ENCODE measurements at places on chromosomes 6 and 20.

- no peak for DNase-seq
Observed at GRCh38 chr6:135537741-135538301, 40.3 kb upstream of the AHI1 start.

DNA sequence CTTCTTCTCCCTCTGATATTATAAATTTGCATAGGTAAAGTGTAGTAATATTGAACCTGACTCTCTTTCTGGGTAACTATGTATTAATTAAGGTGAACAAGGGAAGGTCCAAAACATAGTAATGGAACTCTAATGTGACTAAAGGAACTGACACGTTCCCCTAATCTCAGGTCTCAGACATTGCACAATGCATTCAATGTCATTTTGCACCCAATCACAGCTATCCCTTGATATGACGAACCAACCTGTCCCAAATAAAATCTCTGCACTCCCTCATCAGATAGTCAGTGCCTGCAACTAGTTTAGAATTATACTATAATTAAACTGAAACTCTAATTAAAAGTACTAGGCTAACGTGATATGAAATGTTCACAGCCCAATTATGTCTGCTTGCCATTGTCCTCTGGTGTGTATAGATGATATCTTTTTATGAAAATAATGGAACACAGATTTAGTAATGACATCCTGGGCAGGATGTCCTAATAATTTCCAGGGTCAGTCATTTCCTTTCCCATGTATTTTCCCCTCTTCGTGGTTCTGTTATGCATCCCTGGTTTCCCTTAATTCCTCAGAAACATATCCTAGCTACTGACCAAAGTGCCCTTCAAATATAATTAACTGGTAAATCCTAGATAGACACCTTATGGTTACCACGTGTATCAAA lies 36.8 kb downstream of the PTPRK start:
- DNase-seq: no peak

GRCh38 chr6:52306972-52307870 lies 22.7 kb upstream of the MCM3 start:
- no peak for DNase-seq

GRCh38 chr6:116066789-116067188 lies 6.1 kb upstream of the FRK start:
- DNase-seq: no peak

DNA sequence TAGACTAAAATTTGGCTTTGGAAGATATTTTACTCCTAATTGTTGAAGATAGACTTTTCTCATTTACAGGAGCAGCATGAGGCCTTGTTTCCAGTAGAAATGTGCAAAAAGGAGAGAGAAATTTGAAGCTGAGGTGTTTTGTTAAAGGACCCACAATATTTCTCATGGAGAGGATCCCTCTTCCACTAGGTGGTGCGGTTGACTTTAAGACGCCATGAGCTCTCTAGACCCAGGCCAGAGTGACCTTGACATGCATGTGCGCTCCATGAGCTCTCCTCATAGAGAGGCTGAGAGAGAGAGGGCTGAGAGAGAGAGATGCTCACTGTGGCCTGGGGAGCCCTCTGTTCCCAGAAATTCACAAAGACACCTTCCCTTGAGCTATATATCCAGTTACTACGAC lies 861.2 kb upstream of the EYS start:
- DNase-seq: no peak

GRCh38 chr20:47188540-47188939 lies 168.0 kb downstream of the ZMYND8 start:
- no peak for DNase-seq

GRCh38 chr6:28747083-28747630 lies 176.6 kb downstream of the TRIM27 start:
- DNase-seq: no peak

- no peak for DNase-seq
Observed at GRCh38 chr6:55981660-55982059, 106.3 kb upstream of the BMP5 start.

- no peak for DNase-seq
Observed at GRCh38 chr6:7219310-7219709, 93.7 kb downstream of the SSR1 start.

- no peak for DNase-seq
Observed at GRCh38 chr20:60139663-60140446, 181.6 kb downstream of the CDH26 start.

DNA sequence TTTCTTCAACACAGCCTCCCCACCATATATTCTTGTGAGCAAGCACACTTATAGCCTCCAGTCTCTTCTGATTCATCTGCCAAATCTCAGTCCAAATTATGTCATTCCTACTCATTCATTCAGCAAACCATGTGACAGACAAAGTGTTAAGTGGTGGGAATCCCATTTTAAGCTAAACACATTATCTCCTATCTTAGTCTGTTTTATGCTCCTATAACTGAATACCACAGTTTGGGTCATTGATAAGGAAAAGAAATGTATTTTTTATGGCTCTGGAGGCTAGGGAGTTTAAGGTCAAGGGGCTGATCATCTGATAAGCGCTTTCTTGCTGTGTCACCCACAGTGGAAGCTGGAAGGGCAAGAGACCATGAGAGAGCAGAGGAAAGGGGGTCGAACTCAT lies 23.9 kb upstream of the SMIM13 start:
- DNase-seq: no peak

GRCh38 chr6:2450546-2450945 lies 205.1 kb upstream of the GMDS start:
- DNase-seq: no peak

- DNase-seq: no peak
Observed at GRCh38 chr6:128495536-128496333, 24.7 kb downstream of the PTPRK start.

GRCh38 chr6:83615025-83615999 lies 93.6 kb downstream of the SNAP91 start:
- no peak for DNase-seq

DNA sequence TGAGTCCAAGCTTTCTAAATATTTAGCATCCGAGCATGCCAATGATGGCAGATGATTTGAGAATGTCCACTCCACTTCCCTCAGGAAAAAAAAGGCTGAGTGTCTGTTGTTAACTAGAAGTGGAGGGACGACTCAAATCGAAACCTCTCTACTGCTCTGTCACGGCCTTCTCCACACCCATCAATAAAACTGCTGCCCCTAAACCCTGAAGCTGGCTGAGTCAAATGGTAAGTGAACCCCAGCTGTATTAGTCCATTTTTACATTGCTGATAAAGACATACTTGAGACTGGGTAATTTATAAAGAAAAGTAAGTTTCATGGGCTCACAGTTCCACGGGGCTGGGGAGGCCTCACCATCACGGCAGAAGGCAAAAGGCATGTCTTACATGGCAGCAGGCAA lies 707.0 kb downstream of the QKI start:
- DNase-seq: no peak

DNA sequence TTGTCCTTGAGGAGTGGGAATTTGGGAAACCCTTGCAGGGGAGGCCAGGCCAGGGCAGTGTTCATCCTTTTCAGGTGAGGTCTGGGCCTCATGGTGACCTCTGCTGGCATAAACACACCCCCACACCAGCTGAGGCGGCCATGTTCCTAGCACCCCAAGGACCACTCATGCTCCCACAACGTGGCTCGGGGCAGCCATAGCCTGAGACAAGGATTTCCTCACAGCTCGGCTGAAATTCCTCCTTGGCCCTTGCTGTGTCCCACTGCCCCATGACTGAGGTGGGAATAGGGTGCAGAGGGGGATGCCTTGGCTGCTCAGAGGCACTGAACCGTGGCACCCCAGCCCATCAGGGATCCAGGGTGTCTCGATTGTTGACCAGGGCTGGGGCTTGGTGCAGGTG lies 27.3 kb upstream of the SPDEF start:
- no peak for DNase-seq

GRCh38 chr6:6674872-6675271 lies 86.4 kb downstream of the LY86 start:
- DNase-seq: no peak

GRCh38 chr6:139597771-139598755 lies 223.6 kb upstream of the CITED2 start:
- DNase-seq: no peak

DNA sequence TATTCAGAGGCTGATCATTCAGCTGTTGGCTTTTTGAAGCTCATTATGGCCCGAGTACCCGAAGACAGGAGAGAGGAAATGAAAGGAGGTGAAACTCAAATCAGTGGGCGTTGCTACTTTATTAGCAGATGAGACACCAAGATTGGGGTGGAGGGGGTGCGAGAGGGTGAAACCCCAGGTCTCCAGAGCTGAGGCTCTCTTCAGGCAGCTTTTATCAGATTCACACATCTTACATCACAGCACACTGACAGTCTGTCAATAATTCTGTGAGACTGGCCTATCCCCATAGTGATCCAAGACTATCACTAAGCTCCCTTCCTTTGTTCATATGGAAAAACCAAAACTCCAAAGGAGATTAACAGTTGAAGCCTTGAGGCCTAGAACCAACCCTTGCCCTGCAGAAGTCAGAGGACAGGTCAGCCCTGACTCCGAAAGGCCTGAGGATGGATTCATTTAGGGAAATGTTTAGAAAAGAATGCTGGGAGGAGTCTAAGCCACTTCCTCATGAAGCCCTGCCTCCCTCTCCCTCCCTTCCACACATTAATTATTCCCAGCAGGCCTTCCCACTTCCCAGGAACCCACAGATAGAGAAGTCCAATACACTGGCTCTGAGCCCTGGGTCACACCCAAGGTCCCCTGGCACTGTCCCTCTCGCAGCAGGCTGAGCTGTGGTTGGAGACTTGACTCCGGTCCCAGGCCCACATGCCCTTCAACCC lies 23.2 kb downstream of the TRERF1 start:
- peak; percentile 17 for DNase-seq

Measured in activated CD4-positive, CD25-positive, alpha-beta regulatory T cell (primary cell).